PC-3 (cell line): ENCODE measurements at places on chromosomes 3 and 15.
A peak's percentile ranks its signal among the peaks of the same experiment; 100 is the strongest.

GRCh38 chr3:80556763-80557162, 789.0 kb upstream of the ROBO1 start:
- no peak for DNase-seq

- peak; percentile 18 for DNase-seq
Measured at GRCh38 chr3:124463234-124463633, 267.0 kb upstream of the UMPS start.

- DNase-seq: peak; percentile 84
Measured at GRCh38 chr3:17730318-17730967, 12.0 kb downstream of the TBC1D5 start.

DNA sequence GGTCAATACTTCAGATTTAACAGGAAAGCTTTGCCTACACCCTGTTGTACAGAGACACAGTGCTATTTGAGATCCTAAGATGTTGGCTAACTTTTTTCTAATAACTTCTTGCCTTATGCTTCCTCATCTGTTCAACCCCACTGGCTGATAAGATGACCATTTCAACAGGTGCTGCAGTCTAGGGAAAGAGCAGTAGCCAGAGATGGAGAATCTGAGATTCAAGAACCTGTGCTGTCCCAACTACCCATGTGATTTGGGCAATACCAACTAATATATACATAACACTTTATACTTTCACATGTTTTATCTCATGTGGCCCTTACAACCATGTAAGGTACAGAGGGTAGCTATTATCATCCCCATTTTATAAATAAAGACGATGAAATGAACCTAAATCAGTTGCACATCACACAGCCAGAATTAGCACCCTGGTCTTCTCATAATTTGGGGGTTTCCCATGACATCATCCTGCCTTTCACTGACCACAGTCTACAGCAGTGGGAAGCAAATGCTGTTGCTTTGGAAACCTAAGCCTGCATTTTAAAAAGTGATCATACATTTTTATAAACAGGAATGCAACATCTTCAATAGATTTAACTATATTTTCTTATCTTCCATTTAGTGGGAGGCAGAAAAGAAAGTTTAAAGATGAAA, 9.7 kb downstream of the TTC23 start:
- no peak for DNase-seq

- DNase-seq: peak; percentile 89
Measured at GRCh38 chr3:157336252-157337009, 100.2 kb upstream of the PTX3 start.

DNA sequence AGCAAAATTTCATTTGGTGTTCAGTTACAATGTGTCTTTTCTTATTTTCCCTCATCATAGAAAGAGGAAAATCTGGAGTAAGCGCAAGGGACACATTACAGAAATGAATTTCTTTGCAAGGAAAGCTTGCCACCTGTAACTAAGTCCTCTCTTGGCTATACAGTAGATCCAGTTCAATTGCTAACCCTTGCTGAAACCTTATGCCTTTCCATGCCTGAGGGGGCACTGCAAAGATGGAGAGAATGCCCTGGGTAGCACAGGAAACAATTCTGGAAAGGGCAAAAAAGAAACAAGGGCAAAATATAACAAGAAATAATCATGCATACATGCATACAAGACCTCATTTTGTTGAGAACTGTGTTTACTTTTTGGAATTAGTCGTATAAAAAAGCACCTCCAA, 4.3 kb downstream of the CADM2 start:
- no peak for DNase-seq
